NCI-H82 (cell line): ENCODE measurements at places on chromosomes 1 and 21.

DNA sequence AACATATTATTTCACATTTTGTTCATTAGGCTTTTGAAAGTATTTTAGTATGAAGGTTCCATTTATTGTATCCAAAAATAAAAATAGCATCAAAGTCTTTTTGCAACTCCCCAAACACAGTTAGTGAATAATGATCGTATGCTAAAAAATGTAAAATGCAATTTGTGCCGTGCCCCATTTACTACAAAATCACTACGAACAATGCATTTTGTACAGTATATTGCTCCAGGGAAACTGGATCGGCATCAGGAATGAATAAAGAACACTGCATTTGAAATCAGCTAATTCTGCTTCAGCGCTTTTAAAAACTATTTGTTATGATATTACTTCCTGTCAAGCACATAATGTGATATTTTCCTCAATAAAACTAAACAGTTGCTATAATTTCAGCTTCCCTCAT is 547.8 kb downstream of the DPYD start:
- no peak for DNase-seq

DNA sequence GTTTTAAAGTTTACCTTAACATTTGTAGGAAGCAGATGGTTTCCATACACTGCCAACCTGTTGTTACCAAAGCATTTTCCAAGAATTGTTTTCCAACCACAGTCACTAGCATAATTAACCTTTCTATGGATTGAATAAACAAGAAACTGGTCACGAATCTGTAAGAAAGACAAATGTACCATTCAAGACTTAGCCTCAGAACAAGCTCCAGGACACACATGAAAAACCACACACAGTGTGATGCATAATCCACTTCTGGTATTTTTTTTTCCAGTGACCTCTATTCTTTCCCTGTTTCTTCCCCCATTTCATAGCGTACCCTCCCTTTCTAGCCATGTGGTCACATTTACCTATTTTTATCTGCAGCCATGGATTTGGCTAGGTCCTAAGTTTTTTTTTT is 29.6 kb upstream of the C1orf87 start:
- no peak for DNase-seq

DNA sequence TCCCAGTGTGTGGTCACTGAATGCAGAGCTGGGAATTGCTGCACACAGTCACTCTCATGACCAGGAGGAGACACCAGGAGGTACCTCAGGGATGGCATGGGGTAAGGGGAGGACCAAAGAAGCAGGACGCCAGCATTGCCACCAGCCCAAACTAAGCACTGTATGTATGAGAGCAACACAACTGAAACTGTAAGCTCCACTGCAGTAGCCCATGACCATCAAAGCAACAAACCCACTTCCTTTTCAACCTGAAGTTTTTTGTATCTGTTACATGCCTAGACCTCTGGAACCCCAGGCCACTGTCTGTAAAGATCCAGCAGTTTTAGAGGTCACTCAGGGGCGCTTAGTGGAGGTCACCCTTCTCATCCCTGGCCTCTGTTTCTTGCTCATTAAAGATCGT is 164.3 kb downstream of the SETD4 start:
- no peak for DNase-seq

DNA sequence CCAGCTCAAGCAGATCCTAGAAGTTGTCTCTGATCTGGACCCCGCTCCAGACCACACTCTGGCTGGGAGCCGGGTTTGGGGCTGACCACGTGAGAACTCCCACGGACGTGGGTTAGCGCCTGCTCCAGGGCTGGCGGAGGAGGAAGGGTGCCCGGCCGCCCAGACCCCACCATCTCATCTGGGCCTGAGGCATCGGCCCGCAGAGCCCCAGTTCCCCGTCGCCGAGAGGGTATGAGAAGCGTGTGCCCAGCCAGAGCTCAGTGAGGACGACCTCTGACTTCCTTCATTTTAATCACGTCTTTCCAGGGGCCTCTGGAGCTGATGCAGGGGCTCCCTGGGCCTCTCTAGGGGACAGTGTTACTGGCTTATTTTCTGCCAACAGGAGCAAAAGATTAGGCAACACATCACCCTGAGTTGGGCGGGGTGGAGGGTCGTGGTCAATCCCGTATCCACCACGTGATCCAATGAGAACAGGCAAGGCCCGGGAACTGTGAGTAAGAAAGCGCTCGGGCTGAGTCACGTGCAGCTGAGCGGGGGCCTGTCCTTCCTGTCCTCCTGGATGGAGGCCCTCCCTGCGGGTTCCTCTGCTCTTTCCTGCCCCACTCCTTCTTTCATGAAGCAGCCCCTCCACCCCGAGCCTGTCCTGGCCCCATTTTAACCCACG is 81.1 kb downstream of the SIK1 start:
- DNase-seq, result no peak

GRCh38 chr1:207362962-207363860 is 41.7 kb downstream of the CD55 start:
- DNase-seq, result no peak

DNA sequence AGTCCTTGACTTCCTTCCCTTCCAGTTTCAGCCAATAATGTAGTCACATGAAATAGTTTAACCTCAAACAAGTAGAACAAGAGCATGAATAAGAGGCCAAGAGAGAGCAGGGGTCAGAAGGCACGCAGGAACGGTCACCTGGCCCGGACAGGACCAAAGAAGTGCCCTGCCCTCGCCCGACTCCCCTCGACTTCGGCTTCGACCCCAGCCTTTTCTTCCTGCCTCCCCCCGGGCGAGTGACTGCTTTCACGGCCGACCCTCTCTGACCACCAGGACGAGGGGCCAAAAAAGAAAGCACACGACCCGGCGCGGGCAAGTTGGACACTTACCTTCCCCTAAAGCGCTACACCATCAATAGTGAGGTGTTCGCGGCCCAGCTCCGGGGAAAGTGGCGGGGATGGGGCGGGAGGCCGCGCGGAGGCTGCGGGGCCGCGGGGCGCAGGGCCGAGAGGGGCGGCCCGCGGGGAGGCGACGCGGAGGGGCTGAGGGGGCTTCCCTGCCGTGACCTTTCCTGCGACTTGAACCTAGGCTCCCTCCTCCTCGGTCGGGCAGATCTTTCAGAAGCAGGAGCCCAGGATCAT is 519 bp downstream of the RERE start:
- peak; percentile 64 for DNase-seq

GRCh38 chr1:209202830-209203532 is 380.5 kb upstream of the CAMK1G start:
- DNase-seq, result peak; percentile 83

- no peak for DNase-seq
These were observed 19.1 kb downstream of the COL6A2 start for GRCh38 chr21:46116776-46117585.

GRCh38 chr1:181390410-181391077 is 92.8 kb upstream of the CACNA1E start:
- peak; percentile 36 for DNase-seq

DNA sequence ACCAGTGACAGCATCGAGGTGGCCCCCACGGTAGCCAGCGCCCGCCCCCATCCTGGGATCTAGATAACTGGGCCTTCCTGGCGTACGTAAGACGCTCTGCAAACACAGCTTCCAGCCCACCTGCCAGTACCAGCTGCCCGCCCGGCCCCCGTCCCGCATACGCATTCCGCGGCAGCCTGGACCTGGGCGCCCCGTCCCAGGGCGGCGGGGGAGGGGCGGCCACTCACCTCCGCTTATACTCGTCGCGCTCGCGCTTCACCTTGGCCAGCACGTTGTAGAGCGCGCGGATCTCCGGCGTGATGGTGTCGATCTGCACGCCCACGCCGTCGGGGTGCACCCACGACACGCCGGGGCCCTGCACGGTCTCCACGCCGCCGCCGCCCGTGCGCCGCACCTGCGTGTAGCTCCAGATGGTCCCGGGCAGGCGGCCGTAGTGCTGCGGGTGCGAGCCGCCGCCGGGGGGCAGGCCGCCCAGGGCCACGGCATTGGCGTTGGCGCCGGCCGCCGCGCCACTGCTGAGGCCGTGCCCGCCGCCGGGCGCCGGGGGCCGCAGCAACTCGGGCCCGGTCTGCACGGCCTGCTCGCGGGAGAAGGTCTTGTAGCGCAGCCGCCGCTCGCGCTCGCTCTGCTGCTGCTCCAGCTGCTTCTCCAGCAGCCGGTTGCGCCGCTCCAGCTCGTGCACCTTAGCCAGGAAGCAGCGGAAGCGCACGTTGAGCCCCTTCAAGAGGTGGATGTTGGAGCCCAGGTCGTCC is 859 bp downstream of the IFFO2 start:
- DNase-seq, result peak; percentile 64

DNA sequence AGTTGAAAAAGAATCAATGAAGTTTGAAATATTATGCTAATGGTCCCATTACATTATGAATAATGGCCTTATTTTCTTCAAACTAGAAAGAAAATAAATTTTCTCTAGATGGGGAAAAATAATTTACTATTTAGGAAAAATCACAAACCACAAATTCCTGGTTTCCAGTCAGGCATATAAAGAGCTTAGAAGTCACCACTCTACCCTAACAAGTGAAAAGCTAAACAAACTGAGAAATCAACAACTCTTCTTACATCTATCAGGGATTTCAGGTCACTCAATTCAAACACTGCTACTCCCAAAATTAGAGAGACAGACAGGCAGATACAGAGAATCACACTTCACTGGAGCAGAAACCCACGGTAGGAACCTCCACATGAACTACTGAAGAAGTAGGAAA is 82.1 kb upstream of the LRRC7 start:
- DNase-seq, result no peak
